Germinal center (tissue), 1 donor: ENCODE measurements at places on chromosomes 16 and 17.

DNA sequence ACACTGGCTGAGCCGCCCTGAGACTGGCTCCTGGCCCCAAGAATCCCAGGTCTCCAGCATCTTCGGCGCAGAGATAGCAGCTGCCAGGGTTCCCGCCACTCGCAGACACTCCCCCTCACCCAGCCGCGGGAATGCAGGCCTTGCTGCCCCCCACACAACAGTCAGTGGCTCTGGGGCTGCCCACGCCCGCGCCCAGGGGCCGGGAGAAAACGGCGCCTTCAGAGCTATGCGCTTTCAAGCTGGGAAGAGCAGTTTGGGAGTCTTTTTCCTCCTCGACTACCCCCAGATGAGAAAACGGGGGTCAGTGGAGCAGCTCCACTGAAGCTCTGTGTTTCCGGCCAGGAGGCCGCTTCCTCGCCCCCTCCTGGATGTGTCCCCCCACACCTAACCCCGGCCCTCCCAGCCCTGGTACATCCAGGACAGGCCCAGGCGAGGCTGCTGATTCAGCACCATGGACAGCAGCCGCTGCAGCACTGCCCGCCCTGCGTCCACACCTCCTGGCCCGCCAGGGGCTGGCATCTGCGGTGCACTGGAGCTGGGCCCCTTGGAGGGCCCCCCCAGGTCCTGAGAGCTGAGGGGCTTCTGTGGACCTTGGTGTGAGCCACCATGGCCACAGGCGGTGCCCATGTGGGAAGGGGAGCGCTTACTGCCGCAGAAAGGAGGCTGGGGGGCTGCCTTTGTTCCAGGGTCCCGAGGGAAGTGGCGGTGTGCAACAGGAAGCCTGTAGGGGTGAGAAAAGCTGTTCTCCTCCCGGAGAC, 35.7 kb downstream of the CACNA1H start:
- peak; percentile 42 for DNase-seq

- no peak for DNase-seq
Measured at GRCh38 chr17:40474419-40475002, 26.9 kb downstream of the TNS4 start.

DNA sequence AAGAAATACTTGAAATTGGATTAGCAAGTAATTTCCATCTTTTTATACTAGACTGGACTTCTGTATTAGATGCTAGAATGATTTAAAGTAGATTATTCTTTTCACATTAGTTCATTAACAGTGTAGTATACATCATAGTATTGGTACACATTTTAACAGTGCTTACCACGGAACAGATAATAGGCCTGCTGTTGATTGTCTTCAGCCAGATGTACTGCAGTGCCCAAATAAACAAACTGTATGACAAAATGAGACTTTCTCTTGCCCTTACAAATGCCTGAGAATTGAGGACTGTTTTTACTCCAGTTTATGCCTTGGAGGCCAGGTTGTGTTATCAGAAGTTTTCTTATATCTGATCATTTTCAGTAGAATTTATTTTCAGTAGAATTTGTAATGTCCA, 631 bp downstream of the EVI2A start:
- no peak for DNase-seq

- no peak for DNase-seq
Measured at GRCh38 chr16:58488531-58488930, 11.4 kb upstream of the NDRG4 start.

- no peak for DNase-seq
Measured at GRCh38 chr16:69581297-69581696, 15.5 kb downstream of the NFAT5 start.

- DNase-seq: peak; percentile 24
Measured at GRCh38 chr17:30212750-30213149, 22.7 kb downstream of the SLC6A4 start.

- no peak for DNase-seq
Measured at GRCh38 chr16:56479469-56479868, 28.1 kb downstream of the OGFOD1 start.

DNA sequence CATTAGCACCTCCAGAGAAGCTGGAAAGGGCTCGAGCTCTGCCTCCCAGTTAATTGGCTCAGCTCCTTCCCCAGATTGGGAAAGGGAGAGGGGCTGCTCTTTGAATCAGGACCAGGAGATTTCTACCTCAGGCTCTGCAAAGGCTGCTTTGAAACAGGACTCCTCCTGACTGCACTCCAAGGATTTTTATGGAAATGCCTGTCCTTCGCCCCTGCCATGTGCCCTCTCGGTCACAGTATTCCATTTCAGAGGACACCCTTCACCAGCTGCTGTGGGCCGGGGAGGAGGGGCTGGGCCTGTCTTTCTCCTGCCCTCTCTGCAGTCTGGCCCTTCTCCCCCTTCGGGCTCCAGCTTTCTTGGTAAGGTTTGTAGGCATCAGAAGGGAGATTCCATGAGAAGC, 13.6 kb downstream of the MRM1 start:
- no peak for DNase-seq

GRCh38 chr17:40158438-40159013, 18.2 kb downstream of the CASC3 start:
- no peak for DNase-seq

DNA sequence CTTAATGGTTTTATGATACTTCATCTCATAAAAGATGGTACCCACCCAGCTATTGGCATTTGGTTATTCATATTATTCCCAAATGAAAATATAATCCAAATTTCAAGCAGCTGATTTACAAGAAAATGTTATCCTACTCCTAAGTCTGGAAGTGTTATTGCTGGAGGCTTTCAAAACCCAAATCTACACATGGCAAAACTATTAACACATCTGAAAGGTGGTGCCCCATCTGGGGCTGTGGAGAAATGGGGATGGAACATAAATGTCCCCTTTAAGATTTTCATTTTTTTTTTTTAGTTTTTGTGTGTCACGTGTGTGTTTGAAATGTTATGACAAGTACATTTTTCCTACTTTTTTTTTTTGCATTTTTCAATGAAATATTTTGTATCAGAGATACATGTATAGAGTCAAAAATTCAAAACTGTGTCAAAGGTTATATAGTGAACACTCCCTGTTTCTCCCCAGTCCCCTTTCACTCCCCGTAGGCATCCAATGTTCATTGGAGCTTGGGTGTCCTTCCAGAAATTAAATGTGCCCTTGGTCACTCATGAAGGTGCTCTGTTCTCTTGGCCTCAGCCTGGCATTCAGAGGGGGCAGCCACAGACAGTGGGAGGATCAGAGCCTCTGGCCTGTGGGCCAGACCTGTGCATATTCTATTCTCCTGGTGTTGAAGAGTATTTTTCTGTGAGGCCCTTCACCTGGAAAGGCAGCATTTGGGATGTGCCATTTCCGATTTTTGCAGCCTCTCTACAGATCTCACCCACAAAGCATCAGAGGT, 79.1 kb downstream of the CLEC16A start:
- DNase-seq: no peak

DNA sequence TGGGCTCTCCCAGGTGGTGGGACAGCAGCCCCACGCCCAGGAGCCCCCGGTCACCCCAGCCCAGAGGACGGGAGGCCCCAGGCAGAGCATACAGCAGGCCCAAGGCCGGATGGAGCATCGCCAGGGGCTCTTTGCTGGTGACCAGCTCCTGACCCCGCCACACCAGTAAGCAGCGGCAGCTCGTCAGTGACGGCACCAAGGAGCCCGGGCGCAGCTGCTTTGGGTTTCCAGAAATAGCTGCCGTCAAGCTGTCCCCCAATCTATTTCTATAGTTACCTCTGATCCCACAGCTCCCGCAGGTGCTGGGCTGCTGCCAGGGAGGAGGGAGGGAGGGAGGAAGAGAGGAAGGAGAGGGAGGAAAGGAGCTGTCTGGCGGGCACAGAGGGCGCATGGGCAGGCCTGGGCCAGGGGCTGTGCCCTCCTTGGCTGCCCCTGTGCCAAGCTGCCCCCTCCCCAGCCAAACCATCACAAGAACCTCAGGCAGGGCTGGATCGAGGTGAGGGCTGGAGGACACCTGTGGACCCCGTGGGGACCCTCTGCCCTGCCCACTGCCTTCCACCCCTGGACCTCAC, 10.8 kb upstream of the RASD1 start:
- DNase-seq: no peak

DNA sequence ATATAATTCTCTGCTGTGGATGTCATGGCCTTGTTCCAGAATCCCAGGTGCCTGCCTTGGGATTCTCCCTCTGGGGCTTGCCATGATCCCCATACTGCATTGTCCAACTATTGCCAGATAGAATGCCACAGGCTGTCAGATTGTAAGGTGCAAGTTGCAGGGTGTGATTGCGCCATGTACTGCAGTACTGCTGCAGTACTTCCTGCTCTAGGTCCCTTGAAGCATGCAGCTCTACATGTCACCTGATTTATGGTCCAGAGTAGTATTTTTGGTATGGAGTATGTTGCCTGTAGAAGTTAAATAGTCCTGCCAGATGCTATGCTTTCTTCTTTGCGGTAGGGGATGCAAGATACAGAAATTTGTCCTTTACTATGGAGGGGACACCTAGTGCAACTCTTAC, 7.0 kb upstream of the SLFN5 start:
- no peak for DNase-seq

- DNase-seq: no peak
Measured at GRCh38 chr17:3035968-3036280, 27.5 kb downstream of the OR1D5 start.

DNA sequence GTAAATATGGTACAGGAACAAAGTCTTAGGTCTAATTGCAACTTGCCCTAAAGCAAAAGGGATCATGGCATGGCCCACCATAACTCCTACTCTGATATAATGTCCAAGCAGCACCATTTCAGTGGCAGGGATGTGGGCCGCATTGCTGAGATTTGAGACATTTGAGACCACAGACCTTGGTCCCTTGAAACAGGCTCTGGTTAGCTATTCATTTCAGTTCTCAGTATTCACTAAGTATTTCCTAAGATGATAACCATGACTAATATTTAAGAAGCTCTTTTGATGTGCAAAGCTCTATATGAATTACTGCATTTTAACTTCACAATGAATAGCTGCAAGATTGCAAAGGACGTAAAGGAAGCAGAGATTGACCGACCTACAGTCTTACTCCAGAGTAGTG, 471.0 kb downstream of the SHISA9 start:
- no peak for DNase-seq
